ENCODE measurements at places on chromosomes 7 and 10. TPM values are rescaled to one million over a fixed set of nuclear protein-coding genes. Genes with fewer than 3 reads are reported as not detected.

Gene DNA2
- total RNA-seq: 45.3 TPM

- no peak for DNase-seq
These were observed 294.4 kb downstream of the BAMBI start for GRCh38 chr10:28971764-28972163.

DNA sequence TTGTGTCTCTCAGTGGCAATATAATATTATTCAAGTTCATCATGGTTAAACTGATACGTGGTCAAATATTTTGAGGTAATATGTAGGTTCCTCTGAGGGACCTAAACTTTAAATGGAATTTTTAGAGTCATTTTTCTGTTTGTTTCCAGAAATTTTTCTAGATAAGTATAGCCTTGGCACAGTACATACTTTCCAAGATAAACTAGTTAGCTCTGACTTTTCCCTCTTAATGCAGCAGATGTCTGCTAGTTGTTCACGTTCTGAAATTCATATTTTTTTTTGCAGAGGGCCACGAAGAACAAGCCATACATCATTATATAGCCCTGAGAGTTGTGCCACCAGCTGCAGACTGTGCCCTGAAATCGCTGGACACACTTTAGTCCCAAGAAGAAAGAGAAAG is 61.6 kb downstream of the A1CF start:
- DNase-seq: no peak

GRCh38 chr7:78490524-78490923 is 692.0 kb downstream of the PHTF2 start:
- no peak for DNase-seq

DNA sequence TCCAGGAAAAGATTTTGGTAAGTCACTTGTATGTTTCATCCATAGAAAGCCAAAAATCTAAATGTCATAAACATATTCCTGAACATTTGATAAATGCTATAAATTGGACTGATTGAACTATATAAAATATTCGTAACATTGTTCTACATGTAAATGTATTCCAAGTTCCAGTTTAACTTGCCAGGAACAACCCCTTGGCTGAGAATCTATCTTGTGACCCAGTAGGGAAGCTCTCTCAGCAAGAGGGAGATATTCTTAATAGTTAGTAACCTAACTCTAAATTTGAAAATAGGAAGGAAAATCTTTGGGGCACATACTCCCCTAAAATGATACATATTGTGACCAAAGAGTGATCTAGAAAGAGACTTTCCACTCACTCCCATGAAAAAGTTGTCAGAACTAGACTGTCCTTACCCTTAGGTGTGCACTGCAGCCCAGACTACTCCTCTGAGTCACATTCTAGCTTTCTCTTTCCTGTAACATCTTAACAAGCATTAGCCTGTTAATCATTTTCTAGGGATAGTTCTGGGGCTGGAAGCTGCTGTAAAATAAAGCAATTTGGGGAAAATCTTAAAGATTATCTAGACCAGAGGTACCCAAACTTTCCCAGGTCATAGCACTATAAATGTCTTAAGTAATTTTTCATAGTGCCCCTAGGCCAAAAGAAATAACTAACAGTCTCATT is 73.7 kb upstream of the SKAP2 start:
- no peak for DNase-seq

GRCh38 chr7:47145186-47145725 is 436.7 kb downstream of the TNS3 start:
- no peak for DNase-seq

DNA sequence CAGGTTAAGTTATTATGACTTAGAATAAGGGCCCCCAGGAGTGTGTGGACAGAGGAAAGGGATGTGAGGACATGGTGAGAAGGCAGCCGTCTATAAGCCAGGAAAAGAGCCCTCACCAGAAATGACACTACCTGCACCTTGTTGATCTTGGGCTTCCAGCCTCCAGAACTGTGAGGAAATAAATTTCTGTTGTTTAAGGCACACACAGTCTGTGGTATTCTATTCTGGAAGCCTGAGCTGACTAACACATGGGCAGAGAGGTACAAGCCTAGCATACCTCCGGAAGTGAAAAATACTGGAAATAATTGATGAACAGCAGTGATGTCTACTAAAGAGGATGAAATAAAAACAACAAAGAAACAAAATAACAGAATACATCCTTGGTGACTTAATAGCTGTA is 46.1 kb upstream of the GRB10 start:
- DNase-seq: no peak

DNA sequence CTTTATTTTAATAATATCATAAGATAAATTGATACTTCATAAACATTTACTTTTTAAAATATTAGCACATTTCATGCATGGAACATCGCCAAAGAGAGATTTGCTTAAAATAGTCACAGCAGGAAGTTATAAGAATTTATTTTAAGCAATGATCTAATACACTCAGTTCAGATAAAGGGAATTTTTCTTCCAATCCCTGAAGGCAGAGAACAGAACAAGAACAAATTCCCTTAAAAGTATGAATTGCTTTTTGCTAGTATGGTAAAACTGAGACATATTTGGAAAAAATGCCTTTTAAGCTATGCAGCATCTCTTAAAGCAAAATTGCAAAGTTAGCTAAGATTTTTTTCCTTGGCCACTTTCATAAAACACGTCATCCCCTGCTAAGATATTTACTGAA is 91.0 kb downstream of the SEMA3D start:
- DNase-seq: no peak

Measured in activated naive CD4-positive, alpha-beta T cell treated with anti-CD3 and anti-CD28 coated beads, Interleukin-2, amount 50 U/mL, for 72 hours (primary cell).